Tibial artery (tissue), 4 donors: ENCODE measurements at places on chromosomes 16 and 17.

DNA sequence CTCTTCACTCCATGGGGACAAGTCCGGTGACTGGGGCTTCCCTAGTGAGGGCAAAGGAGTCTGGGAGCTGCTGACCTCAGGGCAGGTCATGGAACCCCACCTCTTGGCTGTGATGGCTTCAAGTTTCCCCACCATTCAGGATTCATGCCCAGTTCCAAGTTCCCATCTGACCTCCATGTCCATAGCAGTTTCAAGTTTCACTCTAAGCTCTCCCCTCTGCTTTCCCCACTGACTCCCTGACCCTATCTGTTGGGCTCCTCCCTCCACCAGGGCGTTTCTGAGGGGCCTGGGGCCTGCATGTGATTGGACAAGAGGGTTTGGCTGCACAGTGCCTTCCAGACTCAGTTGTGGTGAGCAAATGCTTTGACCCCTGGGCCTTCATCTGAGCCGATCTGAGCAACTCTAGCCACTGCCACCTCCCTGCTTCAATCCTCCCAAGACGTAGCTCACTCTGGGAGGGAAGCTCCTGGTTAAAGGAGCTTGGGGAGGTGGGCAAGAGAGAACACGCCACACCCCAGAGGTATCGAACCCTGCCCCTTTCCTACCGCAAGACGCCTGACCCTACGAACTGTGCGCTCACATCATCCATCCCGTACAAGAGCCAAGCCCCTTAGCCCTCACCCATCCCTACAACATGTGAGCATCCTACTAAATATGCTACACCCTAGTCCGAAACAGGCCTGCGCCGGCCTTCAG, 8.3 kb downstream of the ZNF629 start:
- no peaks in the 10 kb centered on the region for H3K27me3 ChIP-seq
- H3K4me3 ChIP-seq = no peak overlapping the region
- no peak for DNase-seq
- H3K4me1 ChIP-seq = no peaks in the 10 kb centered on the region

- H3K27ac ChIP-seq = no peak overlapping the region
- no peaks in the 10 kb centered on the region for H3K4me1 ChIP-seq
- no peaks in the 10 kb centered on the region for H3K36me3 ChIP-seq
- DNase-seq = no peak
- no peak overlapping the region for H3K4me3 ChIP-seq
These were observed 13.4 kb upstream of the NLK start for GRCh38 chr17:28029044-28029443.

DNA sequence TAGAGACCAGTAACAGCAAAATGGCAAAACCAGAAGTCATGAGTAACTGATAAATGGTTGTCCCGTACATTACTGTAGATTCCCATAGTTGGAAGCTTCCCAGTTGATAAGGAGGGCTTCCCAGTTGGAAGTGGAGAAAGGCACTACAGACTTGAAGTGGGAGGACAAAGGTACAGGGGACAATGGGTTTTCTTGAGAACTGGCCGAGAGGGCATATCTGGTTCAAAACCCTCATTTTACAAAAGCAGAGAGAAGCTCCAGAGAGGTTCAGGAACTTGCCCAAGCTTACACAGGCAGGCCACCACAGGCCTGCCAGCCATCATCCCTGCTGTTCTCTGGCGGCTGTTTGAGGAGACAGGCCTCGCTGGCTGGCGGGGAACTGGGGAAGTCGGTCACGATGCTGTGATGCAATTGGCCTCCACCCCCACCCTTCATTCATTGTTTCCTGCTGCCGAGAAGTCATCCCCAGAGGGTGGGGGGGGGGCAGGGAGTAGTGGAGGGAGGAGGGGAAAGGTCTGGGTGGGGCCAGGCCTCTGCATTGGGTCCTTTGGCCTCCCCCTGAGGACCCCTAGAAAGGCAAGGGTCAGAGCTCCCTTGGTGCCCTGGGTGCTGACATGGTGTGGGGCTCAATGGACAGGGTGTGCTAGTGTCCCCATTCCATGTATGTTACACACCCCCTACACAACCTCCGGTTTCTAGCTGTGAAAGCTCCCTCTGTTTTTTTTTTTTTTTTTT, 3.0 kb downstream of the UBALD2 start:
- DNase-seq = peak; percentile 86
- no peak overlapping the region for H3K27ac ChIP-seq
- H3K4me1 ChIP-seq = peaks cover 65% of the 10 kb centered on the region

GRCh38 chr16:50037662-50038220, 12.7 kb downstream of the CNEP1R1 start:
- H3K36me3 ChIP-seq = peaks cover 16% of the 10 kb centered on the region
- no peaks in the 10 kb centered on the region for H3K27me3 ChIP-seq
- no peak for DNase-seq
- no peaks in the 10 kb centered on the region for H3K4me1 ChIP-seq
- H3K4me3 ChIP-seq = no peak overlapping the region

- no peak overlapping the region for H3K4me3 ChIP-seq
- peak overlapping the region; percentile 47 for H3K27ac ChIP-seq
These were observed 40.2 kb downstream of the SMG6 start for GRCh38 chr17:2263183-2264066.

- no peaks in the 10 kb centered on the region for H3K36me3 ChIP-seq
- H3K27me3 ChIP-seq = no peaks in the 10 kb centered on the region
- H3K4me3 ChIP-seq = no peak overlapping the region
- no peak for DNase-seq
- no peak overlapping the region for H3K27ac ChIP-seq
- no peaks in the 10 kb centered on the region for H3K4me1 ChIP-seq
These were observed 415.1 kb downstream of the NPIPA8 start for GRCh38 chr16:17921357-17921978.
